ENCODE measurements at places on chromosomes 1 and 21. TPM values are rescaled to one million over a fixed set of nuclear protein-coding genes. Genes with fewer than 3 reads are reported as not detected.

The AADACL4 gene
- not detected for total RNA-seq

The SERTAD4 gene
- 0.31 TPM for total RNA-seq

The SLC5A9 gene
- total RNA-seq = not detected

The NUP210L gene
- total RNA-seq = 0.05 TPM

The MTARC1 gene
- 0.74 TPM for total RNA-seq

The CELA2A gene
- 0.72 TPM for total RNA-seq

The LMOD1 gene
- 0.13 TPM for total RNA-seq

The KLF17 gene
- total RNA-seq = not detected

The MXRA8 gene
- total RNA-seq = 96.0 TPM

The LINGO4 gene
- not detected for total RNA-seq

DNA sequence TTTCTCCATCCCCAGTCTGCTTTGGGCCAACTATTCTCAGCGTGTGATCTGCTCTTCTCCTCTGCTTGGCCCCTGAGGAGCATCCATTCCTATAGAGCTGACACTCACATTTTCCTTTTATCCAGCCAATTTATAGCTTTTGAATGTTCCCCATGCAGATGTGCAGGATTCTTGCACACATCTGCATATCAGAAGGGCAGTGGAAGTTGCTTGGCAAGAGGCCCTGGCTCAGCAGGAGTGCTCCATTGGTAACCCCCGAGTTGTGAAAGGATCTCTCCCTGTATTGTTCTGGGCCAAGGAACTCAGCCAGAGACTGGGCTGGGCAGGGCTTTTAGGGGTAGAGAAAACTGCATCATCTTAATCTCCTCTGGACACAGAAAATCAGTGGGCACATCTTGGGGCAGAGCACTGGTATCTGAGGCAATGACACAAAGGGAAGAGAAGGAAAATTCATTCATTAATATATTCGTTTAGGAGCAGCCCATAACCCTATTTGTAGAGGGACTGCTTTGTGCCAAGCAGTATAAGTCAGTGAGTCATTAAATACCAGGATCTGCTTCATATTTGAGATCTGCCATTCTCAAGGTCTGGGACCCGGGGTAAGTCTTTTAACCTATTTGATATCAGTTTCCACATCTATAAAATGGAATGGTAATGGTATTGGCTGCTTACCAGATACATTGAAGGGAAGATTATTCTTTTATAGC, 31.0 kb upstream of the BEND5 start:
- H3K36me3 ChIP-seq = no peaks in the 10 kb centered on the region
- DNase-seq = no peak
- no peak overlapping the region for H3K4me3 ChIP-seq

DNA sequence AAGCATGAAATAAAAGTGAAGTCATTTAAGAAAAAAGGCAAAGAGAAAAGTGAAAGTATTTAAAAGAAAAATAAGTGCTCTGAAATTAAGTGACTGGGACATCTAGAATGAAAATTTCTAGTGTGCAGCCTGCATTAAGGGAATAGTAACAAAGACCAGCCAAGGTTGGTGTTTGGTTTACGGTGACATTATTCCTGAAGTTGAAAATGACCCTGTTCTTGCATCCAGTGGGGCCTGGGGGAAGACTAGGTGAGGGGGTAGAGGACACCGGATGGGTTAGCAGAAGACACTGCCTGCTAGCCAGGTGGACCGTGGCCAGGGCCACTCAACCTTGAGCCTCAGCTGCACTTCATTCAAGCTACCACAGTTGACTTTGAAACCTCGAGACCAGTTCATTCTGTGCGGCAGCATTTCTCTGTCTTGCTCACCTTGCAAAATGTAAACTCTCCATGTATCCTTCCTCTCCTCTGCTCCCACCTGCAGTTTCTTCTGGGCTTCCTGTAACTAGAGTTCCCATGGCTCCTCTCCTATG, 14.3 kb upstream of the KCNK1 start:
- no peak for DNase-seq
- no peaks in the 10 kb centered on the region for H3K36me3 ChIP-seq
- H3K27me3 ChIP-seq = peaks cover 11% of the 10 kb centered on the region
- H3K4me1 ChIP-seq = no peaks in the 10 kb centered on the region
- no peak overlapping the region for H3K4me3 ChIP-seq

DNA sequence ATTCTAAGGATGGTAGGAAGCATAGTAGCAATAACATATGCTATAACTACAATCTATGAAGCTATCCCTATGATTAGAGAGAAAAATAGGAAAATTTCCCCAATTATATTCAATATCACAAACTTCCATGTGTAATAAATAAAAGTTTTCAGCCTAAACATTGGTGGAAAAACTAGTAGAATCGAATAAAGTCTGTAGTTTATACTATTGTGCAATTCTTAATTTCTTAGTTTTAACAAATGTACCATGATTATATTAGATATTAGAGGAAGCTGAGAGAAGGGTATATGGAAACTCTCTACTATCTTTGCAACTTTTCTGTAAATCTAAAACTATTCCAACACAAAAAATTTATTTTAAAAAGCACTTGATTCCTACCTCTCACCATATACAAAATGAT, 13.8 kb upstream of the GFI1 start:
- H3K4me3 ChIP-seq = no peak overlapping the region
- no peaks in the 10 kb centered on the region for H3K4me1 ChIP-seq
- no peaks in the 10 kb centered on the region for H3K36me3 ChIP-seq
- DNase-seq = no peak
- H3K27me3 ChIP-seq = no peaks in the 10 kb centered on the region

- H3K27ac ChIP-seq = peak overlapping the region; percentile 80
- peaks cover 9% of the 10 kb centered on the region for H3K4me1 ChIP-seq
- H3K36me3 ChIP-seq = peaks cover 6% of the 10 kb centered on the region
- DNase-seq = no peak
Measured at GRCh38 chr21:26171258-26172100, 909 bp upstream of the APP start.

- no peak overlapping the region for H3K4me3 ChIP-seq
- H3K27ac ChIP-seq = no peak overlapping the region
- DNase-seq = no peak
- H3K4me1 ChIP-seq = peaks cover 10% of the 10 kb centered on the region
Measured at GRCh38 chr1:183178545-183178944, 7.5 kb upstream of the LAMC2 start.

DNA sequence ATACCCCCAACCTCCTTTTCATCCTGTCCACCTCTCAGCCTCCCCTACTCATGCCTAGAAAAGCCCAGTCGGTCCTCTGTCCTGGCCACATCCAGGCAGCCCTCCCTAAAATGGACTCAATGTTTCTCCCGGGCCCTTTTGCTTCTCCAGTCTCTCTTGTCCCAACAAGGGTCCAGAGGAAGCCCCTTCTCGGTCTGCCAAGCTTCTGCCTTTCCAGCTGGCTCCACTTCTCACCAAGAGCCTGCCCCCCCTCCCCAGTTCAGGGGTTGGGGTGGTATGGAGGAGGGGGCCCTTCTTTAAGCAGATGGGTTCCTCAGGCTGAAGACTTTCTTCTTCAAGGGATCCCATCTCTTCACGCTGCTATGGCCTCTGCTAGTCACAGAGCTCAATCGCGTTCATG, 23.9 kb downstream of the RAB7B start:
- no peaks in the 10 kb centered on the region for H3K36me3 ChIP-seq
- H3K4me3 ChIP-seq = no peak overlapping the region
- no peak overlapping the region for H3K27ac ChIP-seq
- DNase-seq = no peak
- no peaks in the 10 kb centered on the region for H3K4me1 ChIP-seq
- H3K27me3 ChIP-seq = no peaks in the 10 kb centered on the region

DNA sequence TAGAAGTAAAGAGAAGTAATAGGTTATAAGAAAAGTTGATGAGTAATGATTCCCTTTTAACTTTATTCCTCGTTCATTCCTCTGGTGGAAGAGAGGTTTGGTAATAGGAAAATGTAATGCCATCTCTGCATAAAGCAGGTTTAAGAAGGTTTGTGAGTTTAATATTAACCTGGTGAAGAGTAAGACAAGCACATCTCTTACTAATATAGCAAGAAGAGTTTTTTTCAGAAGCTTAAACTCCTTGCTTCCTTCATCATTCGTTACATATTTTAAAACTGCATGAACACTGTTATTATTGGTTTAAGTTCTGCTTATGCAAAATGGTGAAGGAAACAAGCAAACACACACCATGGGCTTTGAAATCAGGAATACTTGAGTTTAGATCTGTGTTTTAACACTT, 9.2 kb upstream of the PLA2G4A start:
- H3K4me1 ChIP-seq = no peaks in the 10 kb centered on the region
- H3K36me3 ChIP-seq = no peaks in the 10 kb centered on the region
- H3K27me3 ChIP-seq = no peaks in the 10 kb centered on the region
- DNase-seq = no peak
- H3K4me3 ChIP-seq = no peak overlapping the region

- no peak for DNase-seq
- no peak overlapping the region for H3K4me3 ChIP-seq
- no peaks in the 10 kb centered on the region for H3K36me3 ChIP-seq
- no peak overlapping the region for H3K27ac ChIP-seq
Measured at GRCh38 chr1:114832057-114832456, 22.6 kb upstream of the SYCP1 start.

GRCh38 chr1:44592208-44593145, 81.8 kb downstream of the TMEM53 start:
- H3K27me3 ChIP-seq = no peaks in the 10 kb centered on the region
- no peak overlapping the region for H3K4me3 ChIP-seq
- no peaks in the 10 kb centered on the region for H3K36me3 ChIP-seq
- no peak for DNase-seq

DNA sequence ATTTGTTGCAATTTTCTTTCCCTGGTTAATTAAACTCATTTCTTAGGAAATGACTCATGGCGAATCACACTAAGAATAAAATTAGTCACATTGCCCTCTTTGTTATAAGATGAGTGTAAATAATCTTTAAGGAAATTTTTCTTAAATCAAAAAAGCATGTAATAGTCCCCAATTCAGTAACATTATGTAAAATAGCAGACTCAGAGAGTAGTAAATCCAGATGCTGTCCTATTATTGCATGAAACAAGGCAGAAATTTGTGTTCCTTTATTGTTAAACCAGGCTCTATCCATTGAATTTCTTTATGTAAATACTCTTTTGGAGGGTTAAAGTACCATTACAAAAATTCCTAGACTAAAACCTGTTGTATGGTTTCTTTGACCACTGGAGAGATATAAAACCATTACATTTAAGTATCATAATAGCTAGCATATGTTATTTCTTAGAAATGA, 154.5 kb upstream of the C1orf87 start:
- no peak for DNase-seq
- H3K4me1 ChIP-seq = no peaks in the 10 kb centered on the region
- H3K27ac ChIP-seq = no peak overlapping the region

DNA sequence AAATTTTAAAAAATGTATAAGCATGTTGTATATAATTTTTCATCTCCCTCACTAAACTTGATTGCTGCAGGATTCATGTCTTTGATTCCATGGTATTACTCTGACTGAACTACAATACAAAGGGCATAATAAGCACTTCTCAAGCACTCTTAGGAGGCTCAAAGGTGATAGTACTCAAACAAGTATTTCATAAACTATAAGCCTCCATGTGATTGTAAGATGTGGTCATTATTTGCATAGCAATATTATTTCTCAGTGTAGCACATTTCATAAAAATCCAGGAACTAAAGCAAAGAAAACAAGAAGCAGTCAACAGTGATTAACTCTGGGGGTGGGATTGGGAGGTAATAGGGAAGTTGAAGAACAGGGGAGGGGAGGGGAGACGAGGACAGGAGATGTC, 106.2 kb upstream of the DPT start:
- DNase-seq = no peak
- no peaks in the 10 kb centered on the region for H3K27me3 ChIP-seq
- no peaks in the 10 kb centered on the region for H3K36me3 ChIP-seq
- H3K4me3 ChIP-seq = no peak overlapping the region

GRCh38 chr1:186984959-186985358, 156.2 kb downstream of the PLA2G4A start:
- no peaks in the 10 kb centered on the region for H3K36me3 ChIP-seq
- DNase-seq = no peak
- no peaks in the 10 kb centered on the region for H3K4me1 ChIP-seq
- no peaks in the 10 kb centered on the region for H3K27me3 ChIP-seq

DNA sequence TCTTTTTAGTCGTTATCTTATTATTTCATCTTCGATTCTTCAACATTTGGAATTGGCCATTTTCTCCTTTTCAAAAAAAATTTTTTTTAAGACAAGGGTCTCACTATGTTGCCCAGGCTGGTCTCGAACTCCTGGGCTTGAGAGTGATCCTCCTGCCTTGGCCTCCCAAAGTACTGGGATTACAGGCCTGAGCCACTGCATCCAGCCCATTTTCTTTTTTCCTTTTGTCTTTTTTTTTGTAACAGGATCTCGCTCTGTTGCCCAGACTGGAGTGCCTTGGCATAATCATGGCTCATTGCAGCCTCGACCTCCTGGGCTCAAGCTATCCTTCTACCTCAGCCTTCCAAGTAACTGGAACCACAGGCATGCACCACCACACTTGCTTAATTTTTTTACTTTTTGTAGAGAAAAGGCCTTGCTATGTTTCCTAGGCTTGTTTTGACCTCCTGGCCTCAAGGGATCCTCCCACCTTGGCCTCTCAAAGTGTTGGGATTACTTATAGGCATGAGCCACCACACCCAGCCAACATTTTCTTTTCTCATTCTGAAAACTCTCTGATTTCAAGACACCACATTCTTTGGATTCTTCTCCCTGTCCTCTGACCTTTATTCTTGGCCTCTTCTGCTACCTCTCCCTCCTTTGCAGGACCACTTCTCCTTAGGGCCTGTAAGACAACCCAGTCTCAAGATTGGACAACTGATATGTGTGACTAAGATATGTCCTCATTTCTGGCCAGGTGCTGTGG, 6.0 kb upstream of the MAP1LC3C start:
- H3K4me1 ChIP-seq = no peaks in the 10 kb centered on the region
- H3K36me3 ChIP-seq = no peaks in the 10 kb centered on the region
- H3K4me3 ChIP-seq = no peak overlapping the region
- no peak overlapping the region for H3K27ac ChIP-seq
- H3K27me3 ChIP-seq = no peaks in the 10 kb centered on the region

DNA sequence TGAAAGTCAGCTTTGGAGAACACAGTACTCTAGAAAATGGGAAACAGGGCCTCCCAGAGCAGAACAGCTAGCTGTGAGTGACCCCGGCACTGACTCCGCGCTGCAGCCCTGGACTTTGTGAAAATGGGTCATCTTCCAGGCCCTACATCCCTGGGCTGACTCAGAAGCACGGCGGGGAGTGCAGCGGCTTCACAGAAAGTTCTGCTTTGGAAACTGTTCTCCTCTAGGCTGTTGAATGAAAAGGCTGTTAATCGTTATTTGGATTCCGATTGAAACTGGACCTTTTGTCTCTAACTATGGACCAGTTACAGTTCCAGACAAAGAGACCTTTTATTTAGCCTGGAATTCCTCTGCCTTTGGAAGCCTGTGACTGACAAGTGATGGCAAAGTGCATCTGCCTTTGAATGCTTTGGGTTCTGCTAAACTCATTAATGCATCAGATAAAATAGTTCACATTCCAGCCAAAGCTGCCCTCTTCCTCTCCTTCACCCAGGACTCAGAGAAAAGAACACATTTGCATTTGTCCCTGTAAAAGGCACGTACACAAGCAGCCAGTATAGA, 144.9 kb upstream of the HOOK1 start:
- H3K27me3 ChIP-seq = no peaks in the 10 kb centered on the region
- no peaks in the 10 kb centered on the region for H3K4me1 ChIP-seq
- H3K4me3 ChIP-seq = no peak overlapping the region
- H3K27ac ChIP-seq = no peak overlapping the region
- DNase-seq = no peak
- no peaks in the 10 kb centered on the region for H3K36me3 ChIP-seq

All from Panc1 (cell line).